ENCODE measurements at places on chromosomes 16 and 17.

DNA sequence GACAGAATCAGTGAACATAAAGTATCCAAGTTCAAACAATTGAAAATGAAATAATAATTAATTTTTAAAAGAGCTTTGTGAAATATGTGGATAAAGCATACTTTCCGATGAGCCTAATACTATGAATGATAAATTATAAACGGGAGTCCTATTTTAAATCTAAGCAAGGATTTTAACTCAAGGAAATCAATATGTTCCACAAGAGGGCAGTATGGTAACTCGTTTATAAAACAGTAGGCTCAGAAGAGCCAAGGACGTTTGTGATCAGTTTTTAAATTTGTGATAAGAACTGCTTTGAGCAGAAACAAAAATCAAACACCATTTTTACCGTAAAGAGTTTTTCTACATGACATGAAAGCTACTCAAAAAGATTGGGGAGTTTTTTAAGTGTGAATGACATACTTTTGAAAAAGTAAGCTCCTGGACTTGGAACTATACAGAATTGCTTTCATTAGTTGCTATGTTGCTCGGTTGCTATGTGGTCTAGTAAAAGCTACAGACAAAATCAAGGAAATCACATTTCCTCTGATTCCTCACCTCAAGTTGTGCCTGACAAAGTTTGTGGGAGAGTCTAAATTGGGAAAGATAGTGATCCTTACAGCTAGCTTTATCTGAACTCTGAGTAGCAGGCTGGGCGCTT is 11.8 kb upstream of the TEKT1 start:
- DNase-seq: no peak

GRCh38 chr17:46911311-46911710 is 11.6 kb upstream of the GOSR2 start:
- DNase-seq: no peak

DNA sequence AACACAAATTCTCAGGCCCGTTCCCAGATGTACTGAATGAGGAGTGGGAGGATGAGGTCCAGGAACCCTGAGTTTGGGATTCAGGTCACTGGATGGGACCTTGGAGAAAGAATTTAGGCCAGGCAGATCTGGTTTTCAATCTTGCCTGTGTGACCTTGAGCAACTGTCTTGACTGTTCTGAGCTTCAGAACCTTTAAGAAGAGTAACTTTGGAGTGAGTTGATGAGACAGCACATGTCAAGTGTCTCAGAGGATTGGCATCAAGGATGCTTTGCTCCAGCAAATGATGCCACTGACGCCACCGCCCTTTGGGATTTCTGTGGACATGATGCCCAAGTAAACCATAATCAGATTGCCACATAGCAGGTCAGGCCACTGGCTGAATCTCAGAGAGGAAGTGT is 56.2 kb upstream of the DNAJA2 start:
- DNase-seq: no peak

GRCh38 chr16:27127308-27127707 is 60.6 kb downstream of the C16orf82 start:
- DNase-seq: no peak

DNA sequence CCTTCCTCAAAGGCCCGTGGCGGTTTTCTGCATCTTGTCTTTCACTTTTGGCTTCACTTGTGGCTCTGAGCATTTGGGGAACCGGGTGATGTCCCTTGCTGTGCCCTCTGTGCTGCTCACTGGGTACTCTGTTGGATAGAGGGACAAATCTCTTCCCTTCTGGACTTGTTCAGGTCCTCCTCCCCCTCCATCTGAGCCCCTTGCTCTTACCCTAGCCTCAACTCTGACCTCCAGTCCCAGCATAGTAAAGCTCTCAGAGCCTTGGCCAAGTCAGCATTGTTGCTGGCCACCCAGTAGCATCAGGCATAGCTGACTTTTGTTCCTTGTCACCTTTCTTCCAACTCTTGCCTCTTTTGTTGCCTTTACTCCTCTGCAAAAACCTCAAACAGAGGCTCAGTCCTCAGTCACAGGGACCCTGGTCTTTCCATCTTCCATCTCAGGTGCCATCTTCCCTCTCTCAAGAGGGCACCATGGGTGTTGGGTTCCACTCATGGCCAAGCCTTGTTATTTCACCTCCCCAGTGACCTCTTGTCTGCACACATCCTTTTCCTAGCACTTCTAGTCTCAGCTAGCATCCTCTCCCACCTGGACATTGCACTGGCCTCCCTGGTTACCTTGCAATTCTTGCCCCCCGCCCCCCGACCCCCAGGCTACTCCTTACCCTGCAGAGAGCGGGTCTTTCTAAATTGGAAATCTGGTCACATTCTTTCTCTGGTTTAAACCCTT is 393 bp upstream of the PSMB10 start:
- no peak for DNase-seq

- no peak for DNase-seq
Measured at GRCh38 chr16:11078812-11079459, 134.6 kb downstream of the CLEC16A start.

DNA sequence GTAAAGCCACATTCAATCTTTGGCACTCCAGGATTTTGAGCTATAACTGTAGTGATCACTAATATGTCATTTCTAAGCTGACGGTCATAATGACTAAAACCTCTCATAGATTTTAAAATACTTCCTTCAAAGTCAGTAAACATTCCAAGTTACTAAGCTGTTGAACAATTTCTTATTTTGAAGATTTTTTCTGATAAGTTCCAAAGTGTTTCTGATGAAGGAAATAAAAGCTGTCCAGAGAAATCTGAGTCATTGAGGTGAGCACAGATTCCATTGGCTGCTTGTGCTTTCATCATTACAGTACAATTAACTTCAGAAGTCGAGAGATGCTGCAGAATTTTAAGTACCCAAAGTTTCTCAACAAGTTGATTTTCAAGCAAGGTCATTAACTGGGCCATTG is 23.9 kb downstream of the NLRC5 start:
- DNase-seq: no peak

- no peak for DNase-seq
Measured at GRCh38 chr17:75228305-75228704, 22.8 kb downstream of the NUP85 start.

DNA sequence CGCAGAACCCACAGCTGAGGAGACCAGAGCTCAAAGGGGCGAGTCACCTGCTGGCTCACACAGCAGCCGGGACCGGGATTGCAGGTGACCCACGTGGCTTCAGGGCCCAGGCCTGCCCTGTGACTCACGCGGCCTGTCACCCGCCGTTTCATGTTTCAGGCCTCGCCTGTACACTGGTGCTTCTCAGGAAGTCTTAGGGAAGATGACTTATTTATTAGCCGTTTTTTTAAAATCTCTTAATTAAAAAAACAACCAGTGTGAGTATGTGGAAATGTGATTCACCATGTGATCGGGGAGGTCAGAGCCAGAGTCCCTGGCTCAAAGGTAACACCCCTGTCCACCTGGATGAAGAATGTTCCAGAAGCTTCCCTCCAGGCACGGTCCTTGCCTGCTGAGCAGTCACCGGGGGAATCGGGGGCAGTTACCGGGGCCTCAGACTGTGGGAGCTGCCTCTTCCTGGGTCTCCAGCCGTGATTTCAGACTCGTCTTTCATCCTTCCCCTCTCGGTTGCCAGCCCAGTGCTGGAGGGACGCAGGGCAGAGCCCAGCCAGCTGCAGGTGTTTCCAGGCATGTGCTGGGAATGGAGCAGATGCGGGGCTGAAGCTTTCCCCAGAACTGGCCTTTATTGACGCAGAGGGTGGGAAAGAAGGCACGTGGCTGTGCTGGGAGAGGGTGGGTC is 49.3 kb downstream of the CMIP start:
- no peak for DNase-seq

- no peak for DNase-seq
Measured at GRCh38 chr16:1564325-1564724, 30.9 kb downstream of the TMEM204 start.

- no peak for DNase-seq
Measured at GRCh38 chr17:72005332-72006163, 115.3 kb upstream of the SOX9 start.

GRCh38 chr17:77821114-77821513 is 137.4 kb upstream of the TNRC6C start:
- DNase-seq: no peak

GRCh38 chr17:66963909-66964771 is at the start of gene CACNG4:
TSS of gene CACNG4 (plus strand) at chr17:66964707. CDS start at chr17:66964912, 205 bp downstream.
- DNase-seq: peak; percentile 41

DNA sequence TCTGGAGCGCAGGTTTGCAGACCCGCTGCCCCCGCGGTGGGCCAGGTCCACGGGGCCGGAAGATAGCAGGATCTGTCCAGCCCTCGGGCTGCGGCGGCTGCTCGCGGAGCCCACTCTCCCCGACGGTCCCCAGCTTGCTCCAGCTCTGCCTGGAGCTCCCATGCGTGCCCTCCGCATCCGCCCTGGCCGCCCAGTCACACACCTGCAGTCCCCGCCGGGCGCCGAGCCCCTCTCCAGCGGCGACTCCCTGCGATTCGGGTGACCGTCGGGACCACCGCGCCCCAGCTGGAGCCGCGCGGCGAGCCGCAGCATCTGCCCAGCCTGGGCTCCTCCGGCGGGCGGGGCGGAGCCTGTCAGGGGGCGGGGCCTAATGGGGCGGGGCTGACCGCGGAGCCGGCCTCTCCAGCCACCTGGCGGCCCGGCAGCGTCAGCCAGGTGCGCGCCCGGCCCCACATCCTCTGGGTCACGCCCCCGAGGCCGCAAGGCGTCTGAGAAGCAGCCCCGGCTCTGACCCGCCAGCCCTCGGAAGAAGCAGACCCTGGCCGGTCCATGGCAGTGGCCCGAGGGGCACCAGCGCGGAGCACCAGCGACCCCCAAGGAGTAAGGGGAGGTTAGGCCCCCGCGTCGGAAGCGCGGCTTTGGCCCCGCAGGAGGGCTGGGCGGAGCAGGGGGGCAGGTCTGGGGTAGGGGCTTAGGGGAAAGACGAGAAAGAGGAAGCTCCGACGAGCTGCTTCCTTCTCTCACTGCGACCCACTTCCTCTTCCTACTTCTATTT is at the start of gene PIK3R5:
TSS of gene PIK3R5 (minus strand) at position 314 of the 775 bp plus-strand sequence. CDS start 54,213 bp downstream, outside the sequence.
- DNase-seq: no peak

DNA sequence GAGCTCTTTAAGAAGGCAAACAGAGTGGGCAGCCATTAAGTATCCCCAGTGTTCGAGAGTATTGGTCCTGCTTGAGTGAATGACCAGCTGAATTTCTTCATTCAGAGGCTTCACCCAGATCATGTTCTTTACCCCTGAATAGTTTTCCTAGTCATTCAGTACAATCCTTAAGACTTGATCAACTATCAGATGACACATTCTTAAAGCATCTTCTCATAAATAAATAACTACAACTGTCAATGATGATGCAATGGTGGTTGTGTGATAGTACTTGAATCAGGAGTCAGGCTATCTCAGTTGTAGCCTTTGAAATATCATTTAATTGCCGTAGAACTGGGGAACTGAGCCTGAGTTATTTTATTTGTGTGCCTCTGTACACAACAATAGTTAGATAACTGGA is 416.8 kb upstream of the CCL2 start:
- no peak for DNase-seq

GRCh38 chr17:38663125-38663751 is 11.5 kb downstream of the EPOP start:
- no peak for DNase-seq

- DNase-seq: no peak
Measured at GRCh38 chr16:50093607-50094539, 28.1 kb downstream of the HEATR3 start.

- DNase-seq: no peak
Measured at GRCh38 chr16:71441348-71442050, 355 bp downstream of the TLE7 start.

- peak; percentile 60 for DNase-seq
Measured at GRCh38 chr17:10114931-10115535, 83.4 kb downstream of the GAS7 start.

- DNase-seq: no peak
Measured at GRCh38 chr16:85037050-85037410, 9.4 kb downstream of the KIAA0513 start.

DNA sequence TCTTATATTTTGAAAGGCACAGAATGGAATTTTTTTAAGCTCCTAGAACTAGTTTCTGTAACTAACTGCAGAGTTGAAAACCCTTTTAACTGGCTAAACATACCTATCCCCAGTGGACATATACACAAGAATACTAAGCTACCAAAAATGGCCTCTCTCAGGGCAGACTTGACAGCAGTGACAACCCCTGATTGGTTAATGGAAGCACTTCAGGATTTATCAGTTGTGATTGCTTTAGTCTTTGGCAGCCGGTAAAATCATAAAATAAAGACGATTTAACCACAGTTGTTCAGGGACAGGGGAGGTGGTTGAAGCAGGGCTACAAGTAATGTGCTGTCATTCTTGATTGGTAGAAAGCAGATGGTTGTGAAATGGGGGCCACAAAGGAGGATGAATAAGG is 452.0 kb upstream of the SOX9 start:
- DNase-seq: no peak

DNA sequence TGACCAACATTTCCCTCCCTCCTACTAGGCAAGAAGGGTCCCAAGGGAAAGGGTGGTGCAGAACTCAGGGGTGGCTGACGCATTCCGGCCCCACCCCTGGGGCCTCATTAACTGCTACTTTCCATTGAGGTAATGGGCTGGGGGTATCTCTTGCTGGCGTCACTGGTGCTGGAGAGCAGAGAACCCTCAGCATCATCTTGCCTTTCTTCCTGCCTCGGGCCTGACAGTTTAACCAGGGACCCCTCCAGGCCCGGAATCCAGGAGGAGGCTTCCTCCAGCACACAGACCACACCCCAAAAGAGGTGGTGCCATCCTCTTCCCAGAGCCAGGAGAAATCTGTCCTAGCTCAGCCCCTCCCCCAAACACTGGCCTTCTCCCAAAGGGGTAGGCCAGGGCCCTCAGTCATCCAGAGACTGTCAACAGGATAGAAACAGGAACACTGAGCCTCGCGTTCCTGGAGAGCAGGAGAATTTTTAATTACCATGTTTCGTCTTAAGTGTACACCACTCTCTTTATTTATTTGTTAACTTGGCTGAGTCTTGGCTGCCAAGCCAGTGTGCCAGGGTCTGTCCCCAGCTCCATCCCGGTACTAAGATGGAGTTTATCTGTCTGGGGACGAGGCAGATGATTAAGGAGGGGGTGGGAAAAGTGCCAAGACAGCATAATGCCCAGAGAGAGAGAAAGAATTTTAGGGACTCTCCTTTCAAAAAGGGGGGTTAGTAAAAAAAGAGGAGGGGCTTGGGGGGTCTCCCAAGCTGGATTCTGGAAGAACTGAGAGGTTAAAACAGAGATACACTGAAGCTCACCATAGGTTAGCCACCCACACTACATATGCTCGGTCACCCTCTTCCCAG is 5.1 kb downstream of the ETV4 start:
- no peak for DNase-seq
